EH (cell line): ENCODE measurements at places on chromosomes 7 and 10.

DNA sequence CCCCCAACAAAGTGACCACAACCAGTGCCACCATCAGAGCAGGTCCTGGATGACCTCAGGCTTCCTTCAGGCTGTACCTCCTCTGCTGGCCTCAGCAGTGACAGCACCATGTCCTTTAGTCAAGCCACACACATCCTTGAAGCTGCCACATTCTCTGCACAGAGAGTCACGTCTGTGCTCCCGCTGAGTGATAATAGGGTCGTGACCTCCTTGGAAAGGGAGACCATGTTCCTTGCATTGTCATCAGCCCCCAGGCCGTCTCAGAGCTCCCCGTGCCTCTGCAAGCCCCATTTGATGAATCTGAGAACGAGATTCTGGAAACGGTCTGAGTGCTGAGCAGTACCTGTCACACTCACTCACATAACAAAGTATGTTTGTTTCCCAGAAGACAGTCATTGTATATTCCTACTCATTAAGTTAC lies 106.5 kb upstream of the PRR15 start:
- DNase-seq: peak; percentile 78

GRCh38 chr10:75542906-75543305 lies 111.5 kb downstream of the LRMDA start:
- DNase-seq: peak; percentile 32

GRCh38 chr7:114687238-114687637 lies 234.7 kb upstream of the MDFIC start:
- DNase-seq: no peak

DNA sequence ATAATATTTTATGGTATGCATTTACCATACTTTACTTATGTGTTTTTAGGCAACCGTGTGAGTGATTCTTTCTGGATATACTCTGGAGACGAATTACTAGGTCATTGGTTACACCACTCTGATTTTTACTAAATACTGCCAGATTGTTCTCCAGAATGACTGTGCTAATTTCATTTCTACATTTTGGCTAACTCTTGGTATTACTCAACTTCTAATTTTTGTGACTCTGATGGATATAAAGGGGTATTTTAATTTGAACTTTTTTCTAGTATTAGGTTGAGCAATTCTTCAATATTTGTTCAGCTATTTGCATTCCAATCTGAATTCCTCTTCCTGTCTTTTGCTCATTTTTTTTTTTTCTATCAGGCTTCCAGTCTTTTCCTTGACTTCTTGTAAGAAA lies 223.6 kb downstream of the MDFIC start:
- DNase-seq: peak; percentile 26

GRCh38 chr10:102435529-102436233 lies 3.3 kb upstream of the CUEDC2 start:
- DNase-seq: no peak

DNA sequence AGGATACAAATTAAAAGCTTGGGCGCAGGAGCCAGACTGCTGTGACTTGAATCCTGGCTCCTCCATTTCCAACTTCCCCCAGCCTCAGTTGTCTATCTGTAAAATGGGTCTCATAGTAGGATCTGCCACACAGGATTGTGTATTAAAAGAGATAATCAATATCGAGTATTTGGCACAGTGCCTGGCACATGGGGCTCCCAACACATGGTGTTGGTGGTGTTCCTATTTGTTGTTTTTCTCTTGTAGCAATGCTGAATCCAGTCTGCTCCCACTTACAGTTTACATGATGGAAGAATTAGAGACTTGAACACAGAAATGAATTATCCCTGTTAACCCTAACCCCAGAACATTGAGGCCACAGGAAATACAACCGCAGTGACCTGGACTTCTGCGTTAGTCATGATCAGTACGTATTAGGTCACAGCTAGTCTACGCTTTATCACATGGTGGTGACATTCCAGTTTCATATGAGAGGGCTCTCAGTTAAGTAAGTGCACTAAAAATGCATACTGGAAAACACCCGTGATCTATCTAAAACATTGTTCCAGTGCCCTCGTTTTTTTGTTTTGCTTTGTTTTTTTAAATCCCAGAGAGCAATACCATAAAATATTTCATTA lies 169.5 kb upstream of the KLF14 start:
- peak; percentile 96 for DNase-seq

DNA sequence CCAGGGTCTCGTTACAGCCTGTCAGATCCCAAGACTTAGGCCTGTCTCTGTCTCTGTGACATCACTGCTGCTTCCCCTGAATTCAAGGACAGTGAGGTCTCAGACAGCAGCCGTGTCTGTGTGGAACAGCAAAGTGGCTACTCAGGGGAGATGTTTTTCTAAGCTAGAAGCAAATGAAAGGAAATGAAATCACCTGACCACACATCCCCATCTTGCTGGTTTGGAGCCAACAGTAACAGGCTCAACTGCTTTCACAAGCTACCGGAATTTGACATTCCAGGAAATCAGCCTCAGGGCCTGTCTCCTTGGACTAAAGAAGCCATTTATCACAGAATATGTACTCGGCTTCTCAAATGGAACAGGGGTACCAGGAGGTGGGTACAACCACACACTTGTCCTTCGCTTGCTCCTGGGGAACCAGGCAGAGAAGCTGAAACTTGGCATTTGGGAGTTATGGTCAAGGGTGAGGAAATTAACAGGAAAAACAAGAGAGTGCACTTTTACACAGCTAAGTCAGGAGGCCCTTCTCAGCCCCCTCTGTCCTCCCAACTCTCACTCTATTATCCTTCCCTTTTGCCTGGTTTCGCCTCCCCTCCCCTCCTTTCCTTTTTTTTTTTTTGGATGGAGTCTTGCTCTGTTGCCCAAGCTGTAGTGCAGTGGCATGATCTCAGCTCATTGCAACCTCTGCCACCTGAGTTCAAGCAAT lies 73.2 kb downstream of the SPDYE5 start:
- DNase-seq: peak; percentile 97
